Left kidney (tissue), 8 donors: ENCODE measurements at places on chromosomes 11 and 22. TPM values are rescaled to one million over a fixed set of nuclear protein-coding genes. Genes with fewer than 3 reads are reported as not detected.

PATL1 gene
- polyA plus RNA-seq = 55.0 TPM

LGR4 gene
- polyA plus RNA-seq = 152 TPM

MS4A15 gene
- not detected for polyA plus RNA-seq

MMP10 gene
- not detected for polyA plus RNA-seq

FUT4 gene
- 5.8 TPM for polyA plus RNA-seq

MIOX gene
- 6.1 TPM for polyA plus RNA-seq

OR2D3 gene
- not detected for polyA plus RNA-seq

GLYATL2 gene
- 4.6 TPM for polyA plus RNA-seq

OR5AK2 gene
- 0.23 TPM for polyA plus RNA-seq

RHOD gene
- 8.0 TPM for polyA plus RNA-seq

TMEM191C gene
- 1.8 TPM for polyA plus RNA-seq

GRAMD1B gene
- 13.0 TPM for polyA plus RNA-seq

SPINDOC gene
- 31.3 TPM for polyA plus RNA-seq

FREY1 gene
- polyA plus RNA-seq = 0.18 TPM

IGSF9B gene
- polyA plus RNA-seq = 8.3 TPM

RAB39A gene
- polyA plus RNA-seq = 1.2 TPM

GRCh38 chr11:55503449-55503848 lies 50.8 kb upstream of the OR4C15 start:
- DNase-seq = no peak

DNA sequence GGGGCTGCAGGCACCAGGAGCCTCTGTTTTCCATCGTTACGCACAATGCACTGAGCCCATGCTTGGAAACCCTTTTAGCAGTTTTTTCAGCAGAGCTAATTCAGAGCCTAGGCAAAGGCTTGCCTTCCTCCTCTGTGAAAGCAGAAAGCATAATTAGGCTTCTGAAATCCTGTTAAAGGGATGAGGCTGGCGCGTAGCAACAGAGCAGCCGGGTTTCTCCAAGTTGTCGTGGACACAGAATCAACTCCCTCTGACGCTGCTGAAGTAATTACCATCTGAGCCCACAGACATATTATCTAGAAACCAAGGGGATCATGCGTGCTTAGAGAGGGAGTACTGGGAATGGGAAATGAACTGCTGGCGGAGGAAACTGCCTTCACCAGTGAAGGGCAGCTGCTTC lies 85.4 kb downstream of the MYO18B start:
- no peak for DNase-seq

- DNase-seq = no peak
Observed at GRCh38 chr11:36162006-36162882, 127.0 kb downstream of the COMMD9 start.

- DNase-seq = peak; percentile 62
Observed at GRCh38 chr11:69918938-69919650, 99.9 kb upstream of the FGF3 start.

GRCh38 chr11:62393061-62393611 lies 25.7 kb upstream of the SCGB1A1 start:
- no peak for DNase-seq

- DNase-seq = no peak
Observed at GRCh38 chr11:41121600-41121999, 337.9 kb downstream of the LRRC4C start.

DNA sequence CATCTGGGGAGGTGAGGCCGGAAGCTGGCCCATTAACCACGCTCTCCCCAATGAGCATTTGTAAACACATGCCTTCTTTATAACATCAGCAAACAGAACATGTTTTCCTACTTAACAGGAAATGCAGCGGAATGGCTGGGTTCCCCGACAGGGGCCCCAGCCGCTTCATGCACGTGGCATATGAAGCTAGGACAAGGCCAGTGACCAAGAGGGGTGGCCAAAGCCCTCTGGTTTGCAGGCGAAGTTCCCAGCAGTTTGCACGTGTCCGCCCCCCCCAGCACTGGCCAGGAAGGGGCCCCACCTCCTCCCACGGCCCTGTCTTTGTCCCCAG lies 38.7 kb upstream of the LINC01488 start:
- DNase-seq = peak; percentile 64

- DNase-seq = no peak
Observed at GRCh38 chr11:13101644-13102512, 92.8 kb downstream of the RASSF10 start.

GRCh38 chr22:27879923-27880322 lies 39.1 kb downstream of the PITPNB start:
- no peak for DNase-seq

DNA sequence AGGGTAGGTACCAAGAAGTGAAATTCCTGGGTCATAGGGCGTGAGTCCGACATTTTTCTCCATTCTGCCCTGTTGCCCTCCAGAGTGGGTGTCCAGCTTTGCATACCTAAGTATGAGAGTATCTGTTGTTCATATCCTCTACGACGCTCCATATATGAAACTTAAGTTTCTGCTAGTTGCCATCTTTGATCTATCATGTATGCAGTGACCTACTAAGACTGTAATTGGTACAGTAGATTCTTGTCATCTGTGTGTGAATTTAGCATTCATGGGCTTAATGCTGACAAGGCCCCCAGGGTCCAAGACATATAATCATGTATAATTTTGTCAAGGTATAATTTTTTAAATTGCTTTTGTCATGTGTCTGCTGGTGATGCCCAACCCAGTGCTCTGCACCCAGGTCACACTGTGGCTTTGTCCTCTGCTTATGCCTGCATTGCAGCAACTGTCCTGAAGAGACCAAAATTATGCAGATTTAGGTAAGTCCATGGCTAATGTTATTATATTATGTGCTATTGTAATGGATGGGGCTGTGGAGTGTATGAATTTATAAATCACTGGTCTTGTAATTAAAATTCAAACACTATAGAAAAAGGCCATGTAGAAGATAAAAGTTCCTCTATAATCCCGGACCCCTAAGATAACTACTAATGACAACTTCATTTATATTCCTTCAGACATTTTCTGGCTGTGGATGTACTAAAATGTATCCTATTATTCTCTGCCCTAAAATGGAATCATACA lies 12.2 kb downstream of the NEAT1 start:
- DNase-seq = no peak

DNA sequence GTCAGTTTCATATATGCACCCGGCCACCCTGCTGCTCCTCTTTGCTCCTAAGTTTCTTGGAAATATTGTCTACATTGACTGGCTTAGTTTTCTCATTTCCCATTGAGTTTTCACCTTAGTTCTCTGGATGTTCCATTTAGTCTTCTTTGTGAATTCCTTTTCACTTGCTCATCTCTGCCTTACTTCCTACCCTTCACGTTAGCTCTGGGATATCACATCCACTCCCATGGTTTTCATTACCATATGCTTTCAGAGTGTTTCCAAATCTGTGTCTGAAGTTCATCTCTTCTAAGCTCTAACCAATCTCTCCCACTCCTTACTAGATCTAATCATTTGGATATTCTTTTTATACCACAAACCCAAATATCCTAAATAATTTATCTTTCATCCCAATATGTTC lies 226.4 kb downstream of the FAM76B start:
- no peak for DNase-seq
